Activated gamma-delta T cell treated with Interleukin-2 at 50 U/mL for 16 hours (primary cell): ENCODE measurements at places on chromosomes 6 and 20.

DNA sequence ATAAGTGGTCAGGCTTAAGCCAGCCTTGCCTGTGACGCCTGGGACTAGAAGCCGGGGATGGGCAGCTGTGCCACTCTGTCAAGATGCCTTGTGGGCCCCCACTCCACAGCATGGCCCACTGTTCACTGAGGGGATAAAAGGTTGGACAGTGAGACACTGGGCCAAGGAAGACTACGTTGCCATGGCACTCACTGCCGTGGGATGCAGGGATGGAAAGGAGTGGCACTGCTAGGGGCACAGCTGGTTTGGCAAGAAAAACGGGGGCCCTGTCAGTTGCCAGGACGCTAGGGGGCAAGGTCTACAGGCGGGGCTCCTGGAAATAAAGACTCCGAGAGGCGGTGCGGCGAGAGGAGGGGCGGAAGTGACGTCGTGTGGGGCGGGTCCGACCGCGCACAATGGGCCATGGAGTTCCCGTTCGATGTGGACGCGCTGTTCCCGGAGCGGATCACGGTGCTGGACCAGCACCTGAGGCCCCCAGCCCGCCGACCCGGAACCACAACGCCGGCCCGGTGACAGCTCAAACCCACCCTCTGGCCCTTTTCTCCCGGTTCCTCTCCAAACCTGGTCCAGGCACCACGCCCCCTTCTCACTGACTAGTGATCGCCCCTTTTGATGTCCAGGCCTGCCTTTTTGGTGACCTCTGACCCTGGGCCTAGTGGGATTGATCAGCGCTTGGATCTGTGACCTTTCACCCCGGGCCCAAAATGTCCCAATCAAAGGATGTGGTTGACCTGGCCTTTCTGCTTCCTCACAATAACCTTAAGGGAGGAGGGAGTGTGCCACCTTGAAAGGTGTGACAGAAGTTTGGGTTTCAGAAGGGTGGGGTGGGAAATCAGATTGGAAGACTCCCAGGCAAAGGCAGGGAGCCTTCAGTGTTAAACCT lies at the start of gene ATAT1:
Gene ATAT1 (plus strand): TSS at position 391 of the 883 bp plus-strand sequence.
- peak; percentile 89 for DNase-seq

GRCh38 chr6:75012018-75012417 lies 193.8 kb downstream of the COL12A1 start:
- DNase-seq, result no peak

GRCh38 chr6:16681260-16681873 lies 79.9 kb downstream of the ATXN1 start:
- no peak for DNase-seq

- DNase-seq, result no peak
Measured at GRCh38 chr6:134034478-134034877, 17.9 kb downstream of the SLC2A12 start.
